ENCODE measurements at places on chromosomes 12 and 14. TPM values are rescaled to one million over a fixed set of nuclear protein-coding genes. Genes with fewer than 3 reads are reported as not detected.
A peak's percentile ranks its signal among the peaks of the same experiment; 100 is the strongest.

The LPAR5 gene
- total RNA-seq = 0.88 TPM

The LALBA gene
- not detected for total RNA-seq

The SLC25A47 gene
- 191 TPM for total RNA-seq

- DNase-seq = peak; percentile 92
Observed at GRCh38 chr14:103871596-103872480, 24.5 kb upstream of the PPP1R13B start.

- DNase-seq = no peak
Observed at GRCh38 chr14:30710876-30711275, 88.8 kb downstream of the SCFD1 start.

DNA sequence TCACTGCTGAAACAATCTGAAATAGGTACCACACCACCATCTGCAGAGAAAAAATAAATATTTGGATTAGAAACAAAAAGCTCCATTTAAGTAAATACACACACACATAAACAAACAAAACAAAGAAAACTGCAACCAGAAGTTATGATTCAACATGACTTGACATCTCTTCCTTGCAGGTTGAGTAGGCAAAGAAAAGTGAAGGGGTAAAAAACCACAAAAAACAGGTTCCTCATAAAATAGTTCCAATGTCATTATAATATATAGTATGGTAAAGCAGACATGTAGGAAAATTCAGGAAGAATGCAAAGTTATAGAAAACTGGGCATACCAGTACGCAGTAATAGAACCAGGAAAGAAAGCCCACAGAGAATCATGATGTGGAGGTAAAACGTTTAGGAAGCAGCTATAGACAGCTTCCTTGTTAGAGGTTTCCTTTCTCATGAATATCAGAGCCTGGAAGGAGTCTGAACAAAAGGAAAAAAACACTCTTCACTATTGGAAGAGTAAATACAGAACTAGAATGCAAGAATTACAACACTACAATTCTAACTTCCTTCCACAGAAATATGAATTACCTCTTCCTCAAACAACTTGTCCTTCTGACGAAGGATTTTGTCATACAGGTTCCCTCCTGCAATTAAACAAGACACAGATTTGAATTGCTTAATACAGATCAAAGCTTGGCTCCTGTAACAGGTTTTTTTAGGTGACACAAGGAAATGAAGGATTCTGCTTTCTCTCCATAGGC lies 6.1 kb downstream of the NEK9 start:
- DNase-seq = no peak

DNA sequence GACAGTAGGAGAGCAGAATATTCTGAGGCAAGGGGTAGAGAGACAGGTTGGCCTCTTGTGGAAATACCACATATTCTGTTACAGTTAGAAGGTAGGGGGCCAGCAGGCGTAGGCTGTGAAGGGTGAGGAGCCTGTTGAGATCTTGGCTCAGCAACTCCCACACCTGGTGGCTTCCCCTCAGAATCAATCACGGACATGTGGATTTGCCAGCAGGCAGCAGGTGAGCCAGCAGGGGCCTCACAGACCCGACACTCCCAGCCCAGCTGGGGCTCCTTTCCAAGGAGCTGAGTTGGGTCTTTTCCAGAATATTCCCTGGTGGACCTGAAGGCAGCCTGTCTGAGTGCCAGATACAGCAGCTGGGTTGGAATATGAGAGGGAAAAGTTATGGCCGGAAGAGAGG lies 150.0 kb upstream of the CRY1 start:
- DNase-seq = no peak
